ENCODE measurements at places on chromosomes 4 and X.

GRCh38 chr4:77994194-77994721 lies 62.9 kb upstream of the FRAS1 start:
- peak; percentile 30 for DNase-seq

DNA sequence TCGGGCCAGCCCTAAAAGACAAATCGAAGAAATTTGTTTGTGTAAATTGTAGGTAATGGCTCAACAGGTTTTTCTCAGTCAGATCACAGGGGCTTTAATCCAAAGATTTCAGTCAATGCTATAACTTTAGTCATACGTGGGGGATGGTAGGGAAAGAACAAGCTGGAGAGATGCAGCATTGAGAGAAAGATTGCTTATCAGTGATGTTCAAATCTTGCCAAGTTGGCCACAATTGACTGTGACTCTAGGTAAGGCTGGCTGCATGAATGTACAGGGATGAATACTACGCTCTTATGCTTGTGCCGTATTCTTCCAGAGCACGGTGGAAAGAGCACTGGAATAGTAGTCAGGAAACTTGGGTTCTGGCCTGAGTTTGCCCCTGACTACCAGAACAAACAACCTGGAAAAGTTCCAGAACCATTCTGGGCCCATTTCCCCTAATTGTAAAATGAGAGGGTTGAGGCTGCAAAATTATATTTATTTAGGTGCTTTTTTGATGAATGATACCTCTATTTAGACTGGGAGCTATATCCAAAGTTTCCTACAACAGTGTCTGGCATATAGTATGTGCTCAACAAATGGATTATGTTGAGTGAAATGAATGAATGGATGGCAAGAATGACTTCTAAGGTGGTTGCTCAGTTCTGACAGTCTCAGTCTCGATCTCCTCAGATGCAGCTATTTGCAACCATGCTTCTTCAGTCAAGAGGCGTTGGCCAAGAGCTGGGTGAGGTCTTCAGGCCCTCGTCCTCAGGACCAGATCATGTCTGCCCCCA lies 44.4 kb downstream of the TSC22D3 start:
- no peak for DNase-seq

- DNase-seq: no peak
Measured at GRCh38 chrX:7815166-7815805, 27.7 kb upstream of the VCX start.

GRCh38 chr4:152735396-152735859 lies 44.1 kb downstream of the TIGD4 start:
- DNase-seq: peak; percentile 15

GRCh38 chrX:11664211-11665167 lies 1.2 kb downstream of the ARHGAP6 start:
- no peak for DNase-seq

- DNase-seq: no peak
Measured at GRCh38 chr4:168162604-168163003, 70.3 kb downstream of the ANXA10 start.

GRCh38 chr4:107665001-107665400 lies 55.0 kb downstream of the PAPSS1 start:
- DNase-seq: no peak

GRCh38 chr4:81594490-81595159 lies 122.9 kb upstream of the RASGEF1B start:
- DNase-seq: no peak

DNA sequence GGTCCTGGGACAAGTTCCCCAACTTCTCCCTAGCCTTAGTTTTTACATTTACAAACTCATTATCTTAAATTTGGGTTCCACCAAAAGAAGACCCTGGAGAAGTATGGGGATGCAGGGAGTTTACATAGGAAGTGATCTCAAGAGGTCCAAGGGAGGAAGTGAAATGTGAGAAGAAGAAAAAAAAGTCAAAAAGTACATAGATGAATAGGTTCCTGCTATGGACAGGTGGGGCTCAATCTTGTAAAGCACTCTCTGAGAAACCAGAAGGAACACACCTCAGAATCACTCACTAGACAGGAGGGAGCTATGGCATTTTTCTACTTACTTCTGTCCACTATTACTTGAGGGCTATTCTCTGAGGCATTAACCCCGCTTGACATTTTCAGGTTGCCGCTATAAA lies 56.6 kb downstream of the ARHGAP6 start:
- no peak for DNase-seq

GRCh38 chr4:61468024-61468720 lies 268.0 kb downstream of the ADGRL3 start:
- DNase-seq: no peak

- no peak for DNase-seq
Measured at GRCh38 chr4:100284129-100284880, 94.0 kb upstream of the DDIT4L start.

DNA sequence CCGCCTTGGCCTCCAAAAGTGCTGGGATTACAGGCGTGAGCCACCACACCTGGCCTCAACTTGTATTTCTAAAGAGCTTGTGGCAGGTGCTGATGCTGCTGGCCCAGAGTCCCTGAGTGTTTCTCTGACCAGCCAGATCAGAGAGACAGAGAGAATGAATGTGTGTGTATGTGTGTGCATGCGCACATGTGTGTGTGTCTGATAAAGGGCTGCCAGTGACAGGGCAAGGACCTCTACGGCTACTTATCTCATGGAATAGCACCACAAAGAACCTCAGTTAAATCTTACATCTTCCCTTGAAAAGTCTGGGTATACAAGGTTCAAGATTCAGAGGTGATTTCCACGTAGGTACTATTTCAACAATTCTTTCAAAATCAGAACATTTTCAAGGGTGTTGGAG lies 86.0 kb downstream of the SCD5 start:
- no peak for DNase-seq

DNA sequence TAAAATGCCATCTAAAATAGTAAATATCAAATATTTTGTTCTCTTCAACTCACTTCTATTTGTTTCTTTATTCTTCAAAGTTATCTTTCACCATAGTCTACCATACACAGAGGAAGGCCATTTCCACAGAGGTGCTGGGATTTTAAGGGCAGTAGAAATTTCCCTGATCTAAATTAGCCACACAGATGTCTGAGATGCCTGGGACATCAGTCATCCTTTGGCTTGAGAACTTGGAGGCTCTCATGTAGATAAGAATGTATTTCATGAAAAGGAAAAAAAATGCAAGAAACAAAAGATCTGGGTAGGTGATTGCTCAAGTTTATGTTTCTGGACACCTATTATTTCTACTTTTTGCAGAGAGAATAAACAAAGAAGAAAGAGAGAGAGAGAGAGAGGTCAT lies 1008.2 kb downstream of the NLGN4X start:
- no peak for DNase-seq

- DNase-seq: no peak
Measured at GRCh38 chr4:22552812-22553211, 36.9 kb upstream of the ADGRA3 start.

DNA sequence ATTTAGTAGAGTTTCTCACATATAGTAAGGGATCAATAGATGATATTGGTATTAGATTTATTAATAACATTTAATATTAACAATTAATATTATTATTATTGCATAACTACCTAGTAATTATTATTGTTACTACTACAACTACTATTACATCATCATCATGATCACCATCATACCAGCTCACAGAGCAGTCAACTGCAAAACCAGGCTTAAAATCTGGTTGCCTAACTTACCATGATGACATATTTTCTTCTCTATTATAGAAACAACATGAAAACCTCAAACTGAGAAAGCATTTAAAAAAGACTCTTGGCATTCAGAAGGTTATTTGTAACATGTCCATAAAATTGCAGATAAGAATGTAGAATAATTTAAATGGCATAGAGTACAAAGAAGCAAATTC lies 247.0 kb upstream of the TTC29 start:
- DNase-seq: no peak

DNA sequence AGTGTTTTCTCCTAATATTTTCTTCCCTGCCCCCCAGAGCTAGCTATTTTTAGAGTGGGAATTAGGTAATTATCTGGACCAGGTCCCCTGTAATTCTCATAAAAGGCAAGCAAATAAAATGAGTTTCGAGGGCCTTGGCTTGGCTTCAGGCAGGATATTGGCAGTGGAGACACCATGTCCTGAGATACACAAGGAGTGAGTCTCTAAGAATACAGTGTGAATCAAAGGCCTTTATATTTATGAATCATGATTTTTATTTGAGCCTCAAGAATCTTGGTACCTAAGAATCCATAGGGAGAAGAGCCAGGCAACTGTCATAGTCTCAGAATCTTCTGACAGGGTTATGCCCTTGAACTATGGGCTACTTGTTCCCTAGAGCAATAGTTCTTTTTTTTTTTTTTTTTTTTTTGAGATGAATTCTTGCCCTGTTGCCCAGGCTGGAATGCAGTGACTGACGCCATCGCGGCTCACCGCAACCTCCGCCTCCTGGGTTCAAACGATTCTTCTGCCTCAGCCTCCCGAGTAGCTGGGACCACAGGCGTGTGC lies 205.4 kb downstream of the LDB2 start:
- no peak for DNase-seq

GRCh38 chr4:174794543-174795094 lies 34.4 kb downstream of the GLRA3 start:
- DNase-seq: no peak

GRCh38 chr4:3283916-3284315 lies 8.9 kb upstream of the RGS12 start:
- DNase-seq: no peak

DNA sequence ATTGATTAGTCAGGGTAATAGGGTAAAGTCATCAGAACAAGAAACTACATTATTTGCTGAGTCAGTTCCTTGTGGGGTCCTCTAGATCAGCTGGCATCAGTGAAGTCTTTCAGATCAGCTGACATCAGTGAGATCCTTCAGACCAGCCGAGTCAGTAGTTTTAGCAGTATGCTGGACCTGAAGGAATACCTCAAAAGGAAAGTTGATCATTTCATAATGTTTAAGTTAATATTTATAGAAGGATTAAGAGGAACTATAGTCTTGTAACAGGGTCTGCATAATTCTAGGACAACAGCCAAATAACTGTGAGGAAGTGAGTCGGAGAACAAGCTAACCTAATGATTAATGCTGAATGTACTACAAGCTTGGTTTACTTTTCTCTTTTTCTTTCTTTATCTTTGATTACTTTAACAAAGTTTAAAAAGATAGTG lies 958 bp upstream of the UGT2B7 start:
- no peak for DNase-seq

- DNase-seq: no peak
Measured at GRCh38 chrX:10104958-10105658, 51.7 kb upstream of the CLCN4 start.

- no peak for DNase-seq
Measured at GRCh38 chrX:12936947-12937346, 30.5 kb downstream of the TLR8 start.

Data from NCI-H460 (cell line).